GM12864 (cell line): ENCODE measurements at places on chromosomes 2 and 18.

DNA sequence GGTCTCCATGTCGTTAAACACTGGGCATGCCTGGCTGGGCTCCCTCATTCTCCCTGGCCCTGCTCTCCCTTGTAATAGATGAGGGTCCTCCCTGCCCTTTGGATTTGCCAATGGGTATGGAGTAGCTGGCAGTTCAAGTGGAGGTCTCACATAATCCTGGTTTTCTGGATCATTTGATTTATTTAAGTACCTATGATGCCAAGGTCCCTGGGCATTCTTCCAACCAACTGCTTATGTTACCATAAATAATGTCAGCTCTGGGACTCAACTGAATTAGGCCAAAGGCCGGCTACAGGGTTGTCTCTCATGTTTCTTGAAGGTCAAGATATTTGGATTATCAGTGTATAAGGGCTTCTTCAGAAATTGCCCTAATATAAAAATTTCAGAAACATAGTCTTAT, 104.9 kb upstream of the LYPD6 start:
- no peak for DNase-seq

DNA sequence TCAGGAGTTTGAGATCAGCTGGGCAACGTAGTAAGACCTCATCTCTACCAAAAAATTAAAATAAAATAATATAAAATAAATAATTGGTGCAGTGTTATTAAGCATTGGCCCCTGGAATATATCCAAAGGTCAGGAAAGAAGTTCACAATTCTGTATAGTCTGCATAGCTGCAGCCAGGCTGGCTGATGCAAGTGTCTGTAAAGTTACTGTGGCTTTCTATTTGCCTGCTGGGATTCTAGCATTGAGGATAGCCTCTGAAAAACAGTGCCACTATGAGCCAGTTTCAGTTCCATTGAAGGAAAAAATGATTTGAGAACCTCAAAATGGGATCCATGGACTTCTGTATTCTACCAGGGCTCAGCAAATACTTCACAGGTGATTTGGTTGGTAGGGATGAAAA, 208.6 kb downstream of the PARD3B start:
- DNase-seq: no peak

DNA sequence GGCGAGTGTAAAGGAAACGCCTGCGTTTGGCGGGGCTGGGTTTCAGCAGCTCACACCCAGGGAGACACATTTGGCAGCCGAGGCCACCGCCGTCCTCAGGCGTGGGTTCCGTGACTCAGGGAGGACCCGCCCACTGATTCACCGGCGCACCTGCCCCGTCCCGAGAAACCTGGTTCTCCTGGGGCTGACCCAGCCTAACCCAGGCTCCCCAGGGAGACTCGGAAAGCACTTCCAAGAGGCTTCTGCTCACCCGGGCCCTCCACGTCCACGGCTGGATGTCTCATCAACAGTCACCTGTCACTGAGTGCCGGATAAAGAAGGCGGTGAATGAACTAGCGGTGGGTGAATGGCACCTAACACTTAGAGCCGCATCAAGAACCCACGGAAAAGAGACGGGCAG, 126.4 kb upstream of the CTDP1 start:
- DNase-seq: no peak

- no peak for DNase-seq
Observed at GRCh38 chr2:182173944-182174622, 188.4 kb downstream of the PPP1R1C start.

DNA sequence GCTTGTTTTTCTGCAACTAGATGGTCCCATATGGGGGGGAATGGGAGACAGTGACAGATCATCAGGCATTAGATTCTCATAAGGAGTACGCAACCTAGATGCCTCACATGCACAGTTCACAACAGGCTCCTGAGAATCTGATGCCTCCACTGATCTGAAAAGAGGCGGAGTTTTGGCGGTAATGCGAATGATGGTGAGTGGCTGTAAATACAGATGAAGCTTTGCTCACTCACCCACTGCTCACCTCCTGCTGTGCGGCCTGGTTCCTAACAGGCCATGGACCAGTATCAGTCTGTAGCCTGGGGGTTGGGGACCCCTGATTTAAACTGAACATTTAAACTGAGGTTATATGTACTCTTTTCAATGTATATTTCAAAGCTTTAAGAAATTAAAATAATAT, 40.7 kb downstream of the SOS1 start:
- no peak for DNase-seq

- no peak for DNase-seq
Observed at GRCh38 chr2:238655974-238656722, 191.7 kb upstream of the TWIST2 start.

DNA sequence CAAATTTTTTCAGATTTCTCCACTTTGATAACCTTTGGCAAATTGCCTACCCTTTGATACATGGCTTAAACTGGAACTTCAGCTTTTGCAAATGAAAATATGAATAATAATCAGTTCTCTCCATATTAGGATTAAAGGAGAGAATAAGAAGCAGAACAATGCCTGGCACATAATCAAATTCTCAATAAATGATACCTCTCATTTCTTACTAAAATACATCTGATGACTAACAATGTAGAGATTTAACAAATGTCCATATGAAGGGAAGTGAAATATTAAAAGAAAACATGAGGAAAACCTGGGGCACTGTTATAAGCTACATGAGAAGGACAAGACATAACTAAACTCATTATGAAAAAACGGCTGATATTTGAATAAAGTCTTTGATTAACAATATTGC, 1103.6 kb downstream of the LRP1B start:
- DNase-seq: no peak
